Kidney (tissue), 22 donors: ENCODE measurements at places on chromosomes 12 and 14. TPM values are rescaled to one million over a fixed set of nuclear protein-coding genes. Genes with fewer than 3 reads are reported as not detected.

DNA sequence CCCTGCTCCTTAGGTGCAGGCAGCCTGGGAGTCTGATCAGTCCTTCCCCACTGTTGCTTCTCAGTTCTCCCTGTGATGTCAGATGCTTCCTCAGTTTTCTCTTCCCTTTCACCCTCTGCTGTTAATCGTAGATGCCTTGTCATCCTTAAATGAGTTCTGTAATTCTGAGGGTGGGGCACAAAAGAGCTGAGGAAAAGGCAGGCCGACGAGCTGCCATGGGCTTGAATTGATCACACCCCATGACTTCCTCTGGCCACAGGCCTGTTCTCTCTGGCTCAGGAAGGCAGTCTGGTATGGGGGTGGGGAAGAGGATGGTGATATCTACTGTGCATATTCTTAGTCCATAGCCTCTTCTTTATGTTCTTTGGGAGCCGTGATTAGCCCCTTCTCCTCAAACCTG is 5.2 kb upstream of the AP1G2 start:
- DNase-seq: no peak

KCNMB4 gene
- polyA plus RNA-seq: 5.6 TPM

DNA sequence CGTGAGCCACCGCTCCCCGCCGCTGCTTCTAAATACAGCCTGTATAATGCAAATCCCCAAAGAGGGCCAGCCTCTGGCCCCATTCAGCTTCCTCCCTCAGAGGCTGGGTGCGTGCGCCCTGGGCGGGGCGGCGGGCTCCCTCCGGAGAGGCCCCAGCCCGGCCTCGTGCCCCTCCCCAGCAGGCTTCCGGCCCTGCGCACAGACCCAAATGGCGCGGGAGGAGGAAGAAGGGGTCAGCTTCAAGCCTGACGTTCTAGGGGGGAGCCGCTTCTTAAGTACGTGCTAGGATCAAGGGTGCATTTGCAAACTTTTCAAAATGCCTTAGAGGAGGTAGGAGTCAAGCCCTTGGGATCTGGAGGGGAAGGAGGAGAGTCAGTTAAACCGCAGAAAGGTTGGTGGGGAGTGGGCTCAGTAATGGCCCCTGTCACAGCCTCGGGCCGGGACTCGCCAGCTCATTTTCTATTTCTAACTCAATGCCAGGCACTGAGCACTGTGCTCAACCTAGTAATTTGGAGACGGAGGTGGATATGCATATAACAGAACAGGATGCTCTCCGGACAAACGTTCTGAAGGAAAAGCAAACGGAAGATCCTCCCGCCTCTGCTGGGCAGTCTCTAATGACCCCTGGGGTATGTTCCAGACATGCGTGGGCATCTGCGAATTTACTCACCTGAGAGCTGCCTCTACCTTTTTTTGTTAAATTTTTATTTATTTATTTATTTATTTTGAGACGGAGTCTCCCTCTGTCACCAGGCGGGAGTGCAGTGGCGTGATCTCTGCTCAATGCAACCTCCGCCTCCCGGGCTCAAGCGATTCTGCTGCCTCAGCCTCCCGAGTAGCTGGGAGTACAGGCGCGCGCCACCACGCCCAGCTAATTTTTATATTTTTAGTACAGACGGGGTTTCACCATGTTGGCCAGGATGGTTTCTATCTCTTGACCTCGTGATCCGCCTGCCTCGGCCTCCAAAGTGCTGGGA is 32.3 kb downstream of the NINJ2 start:
- DNase-seq: peak; percentile 71

DNA sequence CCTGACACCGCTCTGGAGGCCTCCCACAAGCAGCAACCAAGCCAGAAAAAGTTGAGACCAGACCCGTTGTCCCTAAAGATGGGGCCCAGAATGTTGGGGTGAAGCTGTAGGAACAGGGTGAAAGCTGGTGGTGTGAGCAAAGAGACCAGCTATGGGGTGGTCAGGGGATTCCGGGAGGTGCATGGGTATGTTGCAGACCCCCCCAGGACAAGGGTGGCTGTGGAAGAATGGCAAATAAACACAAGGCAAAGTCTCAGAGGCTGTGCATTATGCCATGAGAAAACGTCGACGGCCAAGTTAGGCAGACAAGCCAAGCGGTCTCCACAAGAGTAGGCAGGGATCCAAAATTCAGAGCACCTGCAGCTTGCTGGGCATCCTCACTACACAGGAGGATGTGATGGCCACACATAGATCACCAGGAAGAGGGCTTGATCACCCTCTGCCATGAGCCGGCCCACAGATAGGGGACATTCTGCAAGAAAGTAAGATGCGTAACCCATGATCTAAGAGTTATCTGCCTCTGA is 58.8 kb upstream of the KCNA1 start:
- no peak for DNase-seq

GRCh38 chr12:90299121-90299520 is 590.5 kb upstream of the ATP2B1 start:
- no peak for DNase-seq

DNA sequence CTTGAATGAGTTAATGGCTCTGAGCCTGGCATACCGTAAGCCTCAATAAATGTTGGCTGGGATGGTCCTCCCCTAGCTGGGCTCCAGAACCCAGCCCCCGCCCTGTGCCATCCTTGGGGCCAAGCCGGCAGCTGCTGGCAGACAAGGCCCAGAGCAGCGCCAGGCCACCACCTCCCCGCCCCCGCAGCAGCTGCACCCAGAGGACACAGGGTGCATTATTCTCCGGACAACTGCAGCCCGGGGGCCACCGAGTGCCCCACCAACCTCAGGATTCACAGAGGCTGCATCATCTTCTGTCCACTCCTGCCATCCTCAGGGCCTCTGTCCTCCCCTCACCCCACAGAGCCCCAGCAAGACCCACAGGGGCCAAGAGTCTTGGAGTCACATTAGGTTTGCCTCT is 92.7 kb downstream of the NCOR2 start:
- no peak for DNase-seq

DNA sequence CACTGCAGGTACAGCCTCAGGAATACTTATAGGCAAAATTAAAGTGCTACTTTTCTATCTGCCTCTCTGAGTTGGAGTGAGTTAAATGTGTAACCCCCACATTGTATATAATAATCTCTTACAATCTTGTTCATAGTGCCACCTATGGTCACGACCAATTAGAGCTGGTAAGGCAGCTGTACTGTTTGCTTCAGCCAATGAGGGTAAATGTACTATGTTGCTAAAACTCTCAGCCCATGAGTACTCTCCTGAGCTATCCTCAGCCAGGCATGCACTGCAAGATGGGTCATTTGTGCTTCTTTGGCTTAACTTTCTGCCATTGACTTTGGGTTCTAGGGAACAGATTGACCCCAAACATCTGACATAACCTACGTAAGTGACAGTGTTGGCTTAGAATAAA is 15.0 kb upstream of the MDM2 start:
- DNase-seq: no peak

DNA sequence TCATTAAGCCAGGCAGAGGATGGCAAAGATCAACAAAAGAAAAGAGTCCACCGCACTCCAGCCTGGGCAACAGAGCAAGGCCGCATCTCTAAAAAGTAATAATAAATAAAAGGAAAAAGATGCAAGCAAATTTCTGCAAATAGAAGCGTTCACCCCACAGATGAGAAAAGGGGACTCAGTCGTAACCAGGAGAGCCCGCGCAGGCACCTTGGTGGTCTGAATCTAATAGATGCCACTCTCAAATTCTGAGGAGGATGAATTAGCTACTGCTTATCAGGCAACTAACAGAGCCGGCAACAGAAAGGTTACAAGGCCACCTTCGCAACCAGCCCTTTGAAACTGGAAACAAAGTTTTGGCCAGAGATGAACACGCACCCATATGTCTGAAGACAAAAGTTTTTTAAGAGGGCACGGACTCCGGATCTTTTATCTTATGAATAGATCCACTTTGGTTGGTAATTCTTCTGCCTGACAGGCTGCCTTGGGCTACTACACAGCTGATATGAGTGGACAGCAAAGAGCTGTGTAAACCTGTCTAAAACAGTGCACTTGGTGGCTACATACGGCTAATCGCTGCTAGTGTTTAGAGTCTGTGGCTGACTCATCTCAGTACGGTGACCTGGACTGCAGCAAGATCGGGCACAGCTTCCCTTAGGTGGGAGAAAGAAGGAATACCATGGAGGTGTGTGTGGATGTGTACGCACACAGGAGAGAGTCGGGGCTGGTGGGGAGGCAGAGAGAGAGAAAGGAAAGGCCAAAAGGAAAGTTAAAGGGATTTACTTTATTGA is 32.9 kb upstream of the TTC7B start:
- DNase-seq: no peak

CLEC4C gene
- not detected for polyA plus RNA-seq

DNA sequence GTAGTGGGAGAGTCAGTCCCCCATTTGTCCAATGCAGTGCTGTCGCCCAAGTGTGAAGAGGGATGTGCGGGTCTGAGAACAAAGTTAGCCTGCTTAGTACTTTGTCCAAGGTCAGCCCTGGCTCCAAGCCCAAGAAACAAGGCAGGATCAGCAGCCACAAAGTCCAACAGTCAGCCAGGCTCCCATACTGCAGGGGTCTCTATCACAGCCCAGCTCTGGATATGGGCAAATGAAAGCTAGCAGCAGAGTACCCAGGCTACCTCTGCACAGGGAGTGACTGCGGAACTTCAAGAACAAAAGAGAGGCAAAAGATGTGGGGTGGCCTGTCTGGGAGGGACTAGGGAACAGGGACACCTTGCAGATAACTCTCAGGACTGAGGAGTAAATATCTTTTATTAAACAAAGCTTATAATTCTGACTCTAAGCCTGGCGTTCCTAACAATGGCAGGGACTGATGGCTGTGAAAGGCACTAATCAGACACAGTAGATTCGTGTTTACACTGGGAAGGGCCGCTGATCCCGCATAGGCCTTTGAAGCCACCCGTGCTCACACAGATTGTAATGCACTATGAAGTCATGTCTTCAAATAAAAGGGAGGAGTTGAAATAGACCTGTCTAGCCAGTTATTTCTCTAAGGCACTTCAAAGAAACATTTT is 91.0 kb upstream of the EEA1 start:
- no peak for DNase-seq

INHBC gene
- not detected for polyA plus RNA-seq

GRCh38 chr12:123119808-123120207 is 31.1 kb downstream of the PITPNM2 start:
- DNase-seq: no peak

DNA sequence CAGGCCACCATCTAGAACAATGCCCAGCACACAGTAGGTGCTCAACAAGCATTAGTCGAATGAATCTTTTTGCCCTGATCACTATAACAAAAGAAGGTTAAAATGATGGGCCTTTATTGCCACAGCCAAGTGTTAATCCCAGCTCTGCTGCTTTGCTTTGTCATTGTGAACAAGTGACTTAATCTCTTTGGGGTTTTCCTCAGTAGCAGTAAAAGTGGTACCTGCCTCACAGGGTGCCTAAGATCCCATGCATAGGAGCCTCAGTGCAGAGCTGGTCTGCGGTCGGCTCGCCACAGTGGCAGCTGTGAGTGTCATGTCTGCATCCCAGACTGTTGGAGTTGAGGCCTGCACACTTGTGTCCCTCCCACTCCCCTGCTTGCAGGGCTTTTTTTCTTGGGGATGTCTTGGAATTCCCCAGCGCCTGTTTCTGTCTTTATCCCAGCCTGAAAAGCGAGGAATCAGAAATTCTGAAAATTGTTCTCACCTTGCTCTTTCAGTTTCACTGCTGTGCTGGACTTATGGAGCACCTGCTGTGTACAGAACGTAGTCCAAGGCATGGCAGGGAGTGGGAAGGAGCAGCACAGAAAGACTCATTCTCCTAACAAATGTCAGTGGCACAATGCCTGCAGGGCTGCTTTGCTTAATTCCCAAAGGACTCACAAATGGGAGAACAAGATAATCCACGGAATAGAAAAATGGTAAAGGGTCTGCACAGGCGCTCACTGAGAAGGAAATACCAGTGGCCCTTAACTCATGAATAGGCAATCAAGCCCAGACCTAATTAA is 90.8 kb downstream of the EML1 start:
- DNase-seq: no peak

- no peak for DNase-seq
Measured at GRCh38 chr12:20474016-20474415, 105.7 kb downstream of the PDE3A start.

DNA sequence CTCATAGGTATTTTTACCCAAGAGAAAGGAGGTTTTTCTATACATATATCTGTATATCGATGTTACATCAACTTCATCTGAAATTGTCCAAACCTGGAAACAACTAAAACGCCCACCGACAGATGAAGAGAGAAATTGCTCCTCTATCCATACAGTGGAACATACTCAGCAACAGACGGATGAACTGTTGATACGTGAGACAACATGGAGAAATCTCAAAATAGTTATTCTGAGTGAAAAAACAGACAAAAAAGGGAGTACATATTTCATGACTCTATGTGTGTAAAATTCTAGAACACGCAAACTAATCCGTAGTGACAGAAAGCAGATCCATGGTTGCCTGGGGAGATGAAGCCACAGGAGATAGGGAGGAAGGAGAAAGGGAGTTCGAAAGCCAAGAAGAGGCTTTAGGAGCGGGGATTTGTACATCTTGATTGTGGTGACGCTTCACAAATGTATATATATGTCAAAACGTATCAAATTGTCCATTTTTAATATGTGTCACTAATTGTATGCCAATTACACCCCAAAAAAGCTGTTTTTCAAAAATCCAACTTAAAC is 37.6 kb upstream of the C14orf180 start:
- no peak for DNase-seq

TRIM9 gene
- 0.67 TPM for polyA plus RNA-seq

SMIM41 gene
- polyA plus RNA-seq: not detected

CCDC198 gene
- 114 TPM for polyA plus RNA-seq

DNA sequence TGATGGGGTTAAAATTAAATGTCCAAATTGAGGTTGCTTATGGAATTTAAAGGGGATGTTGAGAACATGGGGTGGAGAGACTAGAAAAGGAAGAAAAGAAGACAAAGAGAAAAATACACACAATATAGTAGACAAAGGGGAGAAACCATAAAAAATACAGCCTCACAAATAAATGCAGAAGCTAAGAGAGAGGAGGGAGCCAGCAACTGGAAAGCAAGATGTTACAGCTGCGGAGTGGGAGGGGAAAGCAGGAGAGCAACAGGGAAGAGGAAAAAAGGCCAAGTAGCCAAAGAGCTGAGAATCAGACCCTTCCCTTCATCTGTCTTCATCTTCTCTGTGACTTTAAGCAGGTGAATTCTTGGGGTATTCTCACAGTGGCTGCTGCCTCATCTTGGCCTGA is 39.7 kb upstream of the SMUG1 start:
- no peak for DNase-seq

- no peak for DNase-seq
Measured at GRCh38 chr14:21093769-21094681, 4.4 kb downstream of the ZNF219 start.

ERGIC2 gene
- polyA plus RNA-seq: 60.5 TPM

ESR2 gene
- polyA plus RNA-seq: not detected
